NCI-H1930 (cell line): ENCODE measurements at places on chromosomes 13 and 19.

- DNase-seq, result no peak
Measured at GRCh38 chr19:35908010-35908441, at the start of gene TYROBP. Gene TYROBP (minus strand): TSS chr19:35908295. CDS start chr19:35908228, 67 bp downstream.

DNA sequence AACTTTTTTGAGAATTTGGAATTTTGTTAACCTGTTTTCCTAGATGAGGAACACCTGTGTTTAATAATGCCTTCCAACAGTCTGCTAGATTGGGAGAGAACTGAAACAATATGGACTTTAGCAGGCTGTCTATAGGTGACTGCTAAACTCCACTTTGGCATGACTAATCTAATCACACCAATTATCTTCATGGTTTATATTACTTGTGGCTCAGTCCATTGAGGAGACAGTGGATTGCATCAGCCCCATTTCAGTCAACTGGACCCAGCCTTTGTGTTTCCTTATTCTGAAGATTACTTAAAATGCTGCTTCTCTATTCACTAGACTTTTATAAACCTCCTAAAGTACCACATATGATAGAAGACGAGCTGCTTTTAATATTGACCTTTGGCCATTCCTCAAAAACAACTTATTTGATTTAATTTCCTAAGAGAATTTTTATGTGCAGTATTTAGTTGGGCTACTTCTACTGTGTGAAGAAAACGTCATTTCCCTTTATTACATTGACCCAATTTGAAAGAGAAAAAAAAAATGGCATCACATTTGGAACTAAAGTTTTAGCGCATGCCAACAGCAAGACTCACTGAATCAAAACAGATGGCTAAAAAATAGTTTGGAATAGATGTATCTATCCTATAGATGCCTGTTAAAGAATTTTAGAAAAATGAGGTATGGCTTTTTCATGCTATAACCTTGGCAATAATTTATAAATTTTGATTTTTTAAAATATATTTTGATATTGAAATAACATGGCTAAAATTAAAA is 295.8 kb downstream of the NDFIP2 start:
- DNase-seq, result no peak

- DNase-seq, result no peak
Measured at GRCh38 chr13:109699628-109700071, 86.7 kb downstream of the IRS2 start.

DNA sequence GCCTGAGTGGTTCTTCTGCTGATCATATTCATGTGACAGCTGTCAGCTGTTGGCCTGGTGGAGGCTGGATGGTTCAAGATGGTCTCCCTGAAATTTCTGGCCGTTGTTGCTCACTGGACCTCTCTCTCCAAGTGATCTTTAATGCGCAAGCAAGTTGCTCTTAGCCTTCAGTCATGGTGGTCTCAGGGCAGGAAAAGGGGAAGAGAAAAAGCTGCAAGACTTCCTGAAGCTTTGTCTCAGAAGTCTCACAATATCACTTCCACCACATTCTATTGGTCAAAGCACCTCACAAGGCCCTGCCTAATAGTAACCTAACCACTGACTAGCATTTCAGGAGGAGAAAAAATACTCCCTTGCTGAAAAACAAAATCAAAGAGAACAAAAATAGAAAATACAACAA is 1.6 kb upstream of the ZNF567 start:
- DNase-seq, result no peak

- no peak for DNase-seq
Measured at GRCh38 chr13:110388108-110388943, 81.2 kb downstream of the COL4A2 start.

GRCh38 chr13:109387471-109387870 is 398.9 kb downstream of the IRS2 start:
- no peak for DNase-seq

GRCh38 chr19:52748336-52748950 is 13.6 kb upstream of the ZNF611 start:
- DNase-seq, result peak; percentile 10

GRCh38 chr13:113258321-113259054 is 38.6 kb upstream of the LAMP1 start:
- no peak for DNase-seq

GRCh38 chr19:2055931-2056836 is 5.1 kb upstream of the MKNK2 start:
- no peak for DNase-seq

DNA sequence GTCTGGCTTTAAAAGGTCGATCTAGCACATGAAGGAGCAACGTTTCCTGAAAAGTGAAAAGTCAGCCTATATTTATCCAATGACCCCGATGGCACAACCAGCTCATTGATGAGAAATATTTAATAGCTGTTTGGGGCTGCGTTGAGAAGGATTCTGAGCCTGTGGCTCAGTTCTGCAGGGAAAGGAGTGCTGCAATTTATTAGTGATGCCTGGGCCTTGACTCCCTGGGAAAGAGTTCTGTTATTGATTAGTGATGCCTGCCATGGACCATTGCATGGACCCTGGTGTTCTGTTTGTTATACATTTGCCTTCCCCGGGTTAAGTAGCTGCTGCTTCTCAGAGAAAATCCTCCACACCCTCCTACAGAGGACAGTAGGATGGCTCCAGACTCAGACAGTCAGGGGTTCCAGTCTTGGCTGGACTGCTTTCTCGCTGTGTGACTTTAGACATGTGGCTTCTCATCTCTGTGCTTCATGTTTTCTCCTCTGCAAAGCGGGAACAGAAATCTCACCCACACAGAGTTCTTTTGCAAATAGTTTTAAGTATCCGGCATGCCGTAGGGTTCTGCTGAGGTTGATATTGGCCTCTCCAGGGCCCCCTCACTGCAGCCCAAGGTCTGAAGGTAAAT is 17.7 kb upstream of the PTPRS start:
- peak; percentile 28 for DNase-seq

DNA sequence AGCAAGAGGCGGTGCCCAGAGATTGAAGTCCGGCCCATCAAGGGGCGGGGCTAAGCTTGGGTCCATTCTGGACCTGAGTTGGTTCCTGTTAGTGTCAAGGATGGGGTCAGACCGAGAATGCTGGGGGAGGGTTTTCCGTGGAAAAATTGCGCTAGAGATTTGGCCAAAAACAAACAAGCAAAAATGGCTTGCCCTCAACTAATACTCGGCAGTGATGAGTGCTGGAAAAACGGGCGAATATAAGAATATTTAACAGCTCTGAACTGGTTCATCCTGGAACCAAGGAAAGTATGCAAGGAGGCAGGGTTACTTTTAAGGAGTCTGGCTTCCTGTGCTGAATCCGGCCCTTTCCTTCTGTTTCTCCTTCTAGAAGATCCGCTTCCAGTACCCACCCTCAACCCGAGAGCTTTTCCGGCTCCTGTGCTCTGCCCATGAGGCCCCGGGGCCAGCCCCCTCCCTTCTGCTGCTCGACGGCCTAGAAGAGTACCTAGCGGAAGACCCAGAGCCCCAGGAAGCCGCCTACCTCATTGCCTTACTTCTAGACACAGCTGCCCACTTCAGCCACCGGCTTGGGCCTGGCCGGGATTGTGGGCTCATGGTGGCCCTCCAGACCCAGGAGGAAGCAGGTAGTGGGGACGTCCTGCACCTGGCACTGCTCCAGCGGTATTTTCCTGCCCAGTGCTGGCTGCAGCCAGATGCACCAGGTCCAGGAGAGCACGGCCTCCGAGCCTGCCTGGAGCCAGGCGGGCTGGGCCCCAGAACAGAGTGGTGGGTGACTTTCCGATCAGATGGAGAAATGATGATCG is 880 bp downstream of the SWSAP1 start:
- DNase-seq, result no peak

DNA sequence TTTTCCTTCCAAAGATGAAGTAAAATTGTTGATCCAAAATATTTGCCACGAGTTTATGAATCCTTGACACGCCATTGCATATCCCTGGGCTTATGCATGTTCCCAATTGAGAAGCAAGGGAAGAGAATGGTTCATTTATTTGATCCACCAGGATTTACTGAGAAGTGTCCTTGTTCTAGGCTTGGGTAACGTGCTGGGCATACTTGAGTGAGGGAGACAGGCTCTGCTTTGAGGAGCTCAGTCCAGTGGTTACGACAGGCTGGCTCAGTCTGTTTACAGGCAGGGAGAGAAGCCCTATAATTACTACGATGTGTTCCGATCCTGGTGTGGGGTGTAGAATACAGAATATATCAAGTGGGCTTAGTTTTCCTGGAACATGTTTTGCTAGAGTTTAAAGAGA is 6.3 kb upstream of the PNMA8C start:
- DNase-seq, result no peak

GRCh38 chr19:13597640-13598039 is 91.4 kb upstream of the CACNA1A start:
- DNase-seq, result peak; percentile 34

DNA sequence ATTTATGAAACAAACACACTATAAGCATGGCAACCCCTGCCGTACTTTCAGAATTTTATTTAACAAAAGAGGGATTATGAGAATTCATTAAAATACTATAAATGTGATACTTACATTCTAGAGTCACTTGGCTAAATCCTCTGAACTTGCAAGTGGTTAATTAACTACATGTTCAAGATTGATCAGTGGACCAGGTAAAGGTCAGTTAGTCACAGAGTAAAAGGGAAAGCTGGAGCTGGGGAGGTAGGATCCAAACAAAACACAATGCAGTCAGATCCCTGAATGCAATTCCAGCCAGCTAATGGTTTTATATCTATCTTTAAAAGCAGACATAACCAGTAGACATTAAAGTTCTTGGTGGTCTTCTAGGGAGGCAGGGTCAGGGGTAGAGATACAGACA is 270.5 kb downstream of the DIAPH3 start:
- DNase-seq, result no peak

- no peak for DNase-seq
Measured at GRCh38 chr13:101626925-101627555, 174.6 kb downstream of the ITGBL1 start.

DNA sequence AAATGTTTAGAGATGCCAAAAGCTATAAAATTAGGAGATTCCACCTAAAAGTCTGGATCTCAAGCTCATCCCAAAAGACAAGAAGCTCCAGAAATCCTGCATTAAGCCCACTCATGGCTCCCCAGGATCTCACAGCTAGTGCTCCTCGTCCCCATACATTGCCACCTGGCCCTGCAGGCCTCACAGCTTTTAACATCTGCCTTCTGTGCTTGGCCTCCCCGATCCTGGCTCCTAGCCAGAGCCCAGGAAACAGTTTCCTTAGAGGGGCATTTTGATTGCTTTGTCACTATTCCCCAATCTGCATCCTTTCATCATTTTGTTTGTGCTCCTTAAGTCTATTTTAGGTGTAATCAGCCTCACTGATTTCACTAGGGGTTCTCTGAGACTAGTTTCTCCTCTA is 14.5 kb upstream of the DCT start:
- DNase-seq, result no peak

GRCh38 chr13:92042522-92042921 is 644.1 kb downstream of the GPC5 start:
- no peak for DNase-seq

DNA sequence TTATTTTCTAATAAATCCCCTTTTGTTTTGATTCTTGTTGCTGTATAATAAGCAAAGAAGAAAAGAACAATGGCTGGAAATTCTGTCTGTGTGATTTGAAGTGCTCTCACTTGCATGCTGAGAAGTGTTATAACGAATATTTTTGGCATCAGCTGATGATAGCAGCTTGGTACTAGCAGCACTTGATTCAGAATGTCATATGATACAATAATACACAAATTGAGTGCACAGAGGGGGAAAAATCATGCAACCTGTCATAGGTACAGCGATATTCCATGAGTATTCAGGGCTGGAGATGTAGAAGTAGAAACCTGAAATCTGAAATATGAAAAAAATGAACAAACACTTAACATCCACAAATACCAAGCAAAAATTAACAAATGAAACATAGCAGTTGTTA is 108.1 kb downstream of the FGF14 start:
- DNase-seq, result no peak

DNA sequence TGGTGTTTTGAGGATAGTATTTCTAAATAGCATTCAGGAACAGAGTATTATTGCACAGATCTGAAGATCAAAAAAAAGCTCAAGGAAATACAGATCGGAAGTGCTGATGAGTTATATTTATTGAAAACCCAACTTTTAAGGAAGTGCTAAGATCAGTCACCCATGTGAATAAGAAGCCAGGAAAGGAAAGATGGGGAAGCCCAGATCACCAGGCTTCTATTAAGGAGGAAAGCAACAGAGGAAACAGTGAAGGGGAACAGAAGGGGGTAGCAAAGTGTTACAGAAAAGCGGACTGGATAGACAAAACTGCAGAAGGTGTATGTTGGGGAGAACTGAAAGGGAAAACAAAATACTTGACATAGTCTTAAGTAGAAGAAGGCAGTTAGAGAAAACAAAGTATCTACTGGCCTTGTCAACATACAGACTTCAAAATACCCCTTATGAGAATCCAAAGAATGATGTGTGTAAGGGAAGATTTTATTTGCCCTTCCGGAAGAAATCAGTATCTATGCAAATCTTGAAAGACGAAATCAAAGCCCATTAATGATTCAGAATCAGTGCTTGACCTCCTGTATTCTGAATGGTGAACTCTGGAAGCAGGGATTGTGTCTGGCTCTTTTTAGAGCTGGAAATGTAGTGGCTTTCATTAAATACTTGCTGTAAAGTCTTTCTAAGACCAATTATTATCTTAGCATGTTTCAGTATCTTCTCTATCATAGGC is 12.1 kb downstream of the UFM1 start:
- no peak for DNase-seq

DNA sequence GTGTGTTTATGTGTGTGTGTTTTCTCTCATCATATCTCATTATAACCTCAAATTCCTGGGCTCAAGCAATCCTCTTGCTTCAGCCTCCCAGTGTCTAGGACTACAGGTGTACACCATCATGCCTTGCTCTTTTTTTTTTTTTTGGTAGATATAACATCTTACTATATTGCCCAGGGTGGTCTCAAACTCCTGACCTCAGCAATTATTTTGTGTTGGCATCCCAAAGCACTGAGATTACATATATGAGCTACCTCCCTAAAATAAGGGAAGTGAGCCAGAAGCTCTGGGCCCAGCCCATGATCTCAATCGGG is 448 bp upstream of the ZNF543 start:
- DNase-seq, result no peak

DNA sequence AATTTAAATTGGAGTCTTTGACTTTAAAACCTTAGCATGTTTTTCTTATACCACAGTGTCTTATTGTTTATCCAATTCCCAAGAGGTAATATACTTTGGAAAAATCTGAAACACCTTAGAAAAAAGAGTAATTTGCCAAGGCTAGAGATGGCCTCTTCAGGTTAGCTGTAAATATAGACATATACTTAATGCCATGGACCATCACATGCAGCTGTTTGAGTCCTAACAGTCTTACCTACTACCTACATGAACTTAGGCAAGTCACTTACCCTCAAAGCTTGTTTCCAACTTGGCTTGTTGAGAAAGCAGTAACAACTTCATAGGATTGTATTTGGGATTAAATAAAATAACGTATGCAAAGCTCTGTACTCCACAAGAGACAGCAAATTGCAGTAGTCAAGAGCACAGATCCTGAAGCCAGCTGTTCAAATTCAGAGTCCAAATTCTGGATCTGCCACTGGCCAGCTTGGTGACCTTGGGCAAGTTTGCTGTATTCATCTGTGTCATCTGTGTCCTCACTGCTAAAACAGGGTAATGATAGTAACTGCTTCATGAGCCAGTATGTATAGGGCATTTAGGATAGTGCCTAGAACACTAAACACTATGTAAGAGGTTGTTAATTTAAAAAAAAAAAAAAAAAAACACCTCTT is 13.2 kb upstream of the SPART start:
- no peak for DNase-seq

GRCh38 chr19:43782311-43782660 is 1.5 kb upstream of the KCNN4 start:
- DNase-seq, result no peak
